ENCODE measurements at places on chromosomes 6 and 20.

DNA sequence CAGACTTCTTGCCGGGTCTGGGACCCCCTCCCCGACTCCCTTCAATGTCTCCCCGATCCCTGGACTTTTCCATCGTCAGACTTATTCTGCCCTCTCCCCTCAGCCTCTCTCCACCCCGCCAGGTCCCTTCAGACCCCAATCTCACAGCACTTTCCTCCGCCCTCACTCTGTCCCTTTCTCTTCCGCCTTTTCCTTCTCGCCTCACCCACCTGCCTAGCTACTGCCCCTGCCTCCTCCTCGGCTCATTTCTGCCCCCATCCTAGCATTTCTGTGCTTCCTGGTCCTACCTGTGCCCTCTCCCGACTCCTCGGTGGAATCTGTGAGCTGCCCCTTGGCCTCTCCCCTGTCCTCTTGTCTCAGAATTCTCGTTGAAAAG, 616 bp downstream of the CHMP4B start:
- DNase-seq: no peak

GRCh38 chr6:16318538-16318937, 80.2 kb downstream of the GMPR start:
- DNase-seq: peak; percentile 88

DNA sequence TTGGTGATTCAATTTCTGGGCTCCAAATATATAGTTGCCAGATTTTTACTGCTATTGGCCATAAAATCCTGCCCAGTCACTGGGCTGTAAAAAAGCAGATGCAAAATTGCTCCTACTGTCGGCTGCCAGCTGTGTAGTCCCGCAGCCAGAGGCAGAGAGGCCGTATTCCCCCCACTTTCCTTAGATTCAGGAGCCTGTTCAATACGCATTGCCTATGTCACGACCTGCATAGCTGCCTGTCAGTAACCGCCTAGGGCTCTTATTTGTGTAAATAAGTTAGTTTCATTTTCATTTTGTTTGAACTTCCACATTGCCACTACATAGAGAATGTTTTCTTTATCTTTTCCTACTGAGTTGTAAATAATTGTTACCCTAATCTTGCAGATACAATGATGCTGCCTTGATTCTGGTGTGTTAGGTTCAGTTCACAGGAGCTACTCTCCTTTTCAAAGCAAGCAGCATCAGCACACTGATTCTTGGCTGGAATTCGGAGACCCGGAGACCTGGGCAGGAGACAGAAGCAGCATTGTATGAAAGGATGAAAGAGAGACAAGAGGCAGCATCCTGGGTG, 46.0 kb upstream of the UST start:
- DNase-seq: peak; percentile 52

DNA sequence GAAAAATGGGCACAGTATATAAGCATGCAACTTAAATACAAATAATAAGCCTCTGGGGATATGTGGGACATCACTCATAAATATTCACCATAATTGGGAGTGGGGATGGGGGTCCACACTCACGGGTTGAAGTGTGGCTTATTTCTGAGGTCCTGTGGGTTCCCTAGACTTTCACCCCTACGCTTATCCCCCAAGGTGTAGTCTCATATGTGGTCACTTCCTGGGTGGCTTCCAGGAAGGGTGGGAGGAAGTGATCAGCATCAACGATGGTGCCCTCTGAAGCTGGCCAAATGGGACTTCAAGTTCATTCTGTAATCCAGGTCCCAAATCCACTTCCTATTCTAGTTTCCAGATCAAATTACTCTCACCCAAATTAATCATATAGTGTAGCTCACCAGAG, 59.5 kb downstream of the GNAS start:
- no peak for DNase-seq

DNA sequence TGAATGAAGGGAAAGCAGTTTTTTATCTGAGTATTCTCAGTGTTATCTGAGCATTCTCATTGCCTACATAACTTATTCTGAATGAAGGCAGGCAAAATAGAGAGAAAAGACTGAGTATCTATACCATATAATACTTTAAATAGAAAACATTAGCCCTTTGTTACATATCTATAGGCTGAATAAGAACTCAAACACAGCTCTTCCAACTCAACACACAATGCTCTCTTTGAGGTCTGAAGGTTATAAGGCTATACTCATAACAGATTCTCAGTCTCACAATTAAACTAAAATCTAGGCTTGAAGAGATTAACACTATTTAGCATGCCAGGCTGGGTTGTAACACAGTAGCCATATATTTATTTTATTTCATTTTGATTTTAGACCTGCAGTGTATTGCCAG, 56.9 kb downstream of the EYS start:
- DNase-seq: no peak

DNA sequence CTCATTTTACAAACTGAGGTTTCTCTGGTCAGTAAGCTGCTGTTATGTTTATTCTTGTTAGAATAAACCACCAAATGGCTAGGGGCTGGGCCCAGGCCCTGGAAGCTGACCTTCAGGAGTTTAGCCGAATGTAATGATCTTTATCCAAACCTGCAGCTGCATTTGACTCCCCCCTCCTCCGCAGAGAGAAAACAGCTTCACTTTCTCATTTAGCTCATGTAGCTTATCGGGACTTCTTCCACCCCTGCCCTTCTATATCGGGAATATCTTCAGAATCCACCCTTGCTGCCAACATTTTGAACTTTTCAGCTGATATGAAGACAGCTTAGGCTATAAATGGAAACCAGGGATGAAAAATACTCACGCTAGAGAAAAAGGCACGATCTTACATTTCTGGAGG, 102.6 kb downstream of the ZMYND8 start:
- no peak for DNase-seq
